ENCODE measurements at places on chromosomes 5 and 9.

- DNase-seq: no peak
Measured at GRCh38 chr5:179698935-179699615, at the start of gene CANX. CANX (plus strand) TSS chr5:179698967; CDS start chr5:179705682, 6,715 bp downstream.

GRCh38 chr9:8030095-8030494, 230.5 kb upstream of the DMAC1 start:
- no peak for DNase-seq

- no peak for DNase-seq
Measured at GRCh38 chr9:123373946-123374345, 17.9 kb downstream of the CRB2 start.

DNA sequence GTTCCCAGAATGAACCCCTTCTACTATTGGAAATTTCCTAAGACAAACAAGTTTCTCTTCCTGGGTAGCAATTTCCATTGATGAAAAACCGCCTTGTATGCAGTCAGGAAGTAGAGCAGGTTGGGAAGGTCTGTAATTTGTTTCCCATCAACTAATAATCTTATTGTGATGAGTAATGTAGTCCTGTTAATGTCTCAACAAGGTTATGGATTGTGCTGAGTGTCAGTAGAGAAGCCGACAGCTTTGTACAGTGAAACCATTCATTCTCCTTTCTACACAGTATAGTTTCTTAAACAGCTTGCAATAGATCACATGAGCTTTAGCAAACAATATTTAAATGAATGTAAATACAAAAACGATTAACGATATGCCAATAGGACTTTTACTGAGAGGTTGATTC, 355.4 kb upstream of the WWC1 start:
- no peak for DNase-seq

DNA sequence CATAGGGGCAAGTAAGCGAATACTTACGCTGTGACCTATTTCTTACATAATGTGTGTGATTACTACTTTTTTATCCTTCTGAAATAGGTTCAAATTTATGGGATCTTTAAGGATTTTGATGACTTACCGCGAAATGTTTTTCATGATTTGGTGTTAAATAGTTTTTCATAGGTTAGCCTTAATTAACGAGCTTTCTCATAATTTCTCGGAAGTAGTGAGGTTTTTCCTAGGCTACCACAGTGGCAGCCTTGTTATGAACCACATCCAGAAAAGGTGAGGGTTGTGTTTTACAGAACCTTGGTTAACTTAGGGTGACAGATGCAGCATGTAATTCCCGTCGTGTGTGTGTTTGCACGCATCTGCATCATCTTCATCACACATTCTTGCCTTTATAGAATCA, 1.3 kb downstream of the SH3GL2 start:
- no peak for DNase-seq

DNA sequence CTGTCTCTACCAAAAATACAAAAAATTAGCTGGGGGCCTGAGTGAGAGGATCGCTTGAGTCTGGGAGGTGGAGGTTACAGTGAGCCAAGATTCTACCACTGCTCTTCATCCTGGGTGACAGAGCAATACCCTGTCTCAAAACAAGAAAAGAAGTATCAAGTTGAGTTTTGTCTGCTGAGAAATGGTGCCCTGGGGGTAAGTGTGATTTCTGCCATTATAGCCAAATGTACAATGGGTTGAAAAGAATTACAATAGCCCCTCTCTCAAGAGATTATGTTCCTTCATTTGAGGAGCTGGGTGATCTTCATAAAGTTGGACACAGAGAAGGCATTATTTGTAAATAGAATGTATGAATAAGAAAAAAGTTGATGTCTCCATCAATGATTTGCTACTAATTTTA, 189.4 kb downstream of the GOLPH3 start:
- DNase-seq: no peak

DNA sequence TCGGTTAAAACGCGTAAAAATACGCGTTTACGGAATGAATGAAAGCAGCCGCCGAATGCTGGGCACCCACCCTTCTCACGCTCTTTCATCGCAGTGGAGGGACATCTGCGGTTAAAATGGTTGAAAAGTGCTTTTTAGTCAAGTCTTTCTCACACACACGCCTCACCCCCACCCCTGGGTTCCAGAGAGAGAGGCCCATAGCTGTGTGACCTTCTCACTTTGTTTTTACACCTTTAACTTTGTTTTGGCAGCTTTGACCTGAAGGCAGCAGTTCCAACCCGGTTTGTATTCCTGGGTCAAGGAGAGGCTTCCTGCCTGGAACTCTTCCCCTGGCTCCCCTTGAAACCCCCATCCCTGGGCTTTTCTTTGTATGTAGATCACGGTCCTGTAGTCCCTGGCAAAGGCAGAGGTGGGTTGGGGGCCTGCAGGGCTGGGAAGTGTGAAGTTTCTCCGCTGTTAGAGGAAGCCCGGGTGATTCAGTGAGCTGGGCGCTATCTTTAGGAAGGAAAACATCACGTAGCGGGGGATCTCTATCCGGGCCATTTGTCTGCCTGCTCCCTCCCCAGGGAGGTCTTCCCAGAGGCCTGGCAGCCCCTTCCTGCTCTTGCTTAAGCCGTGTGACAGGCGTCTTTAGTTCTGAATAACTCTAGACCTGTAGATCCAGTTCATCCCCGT, 29.6 kb downstream of the SPRY4 start:
- DNase-seq: no peak

DNA sequence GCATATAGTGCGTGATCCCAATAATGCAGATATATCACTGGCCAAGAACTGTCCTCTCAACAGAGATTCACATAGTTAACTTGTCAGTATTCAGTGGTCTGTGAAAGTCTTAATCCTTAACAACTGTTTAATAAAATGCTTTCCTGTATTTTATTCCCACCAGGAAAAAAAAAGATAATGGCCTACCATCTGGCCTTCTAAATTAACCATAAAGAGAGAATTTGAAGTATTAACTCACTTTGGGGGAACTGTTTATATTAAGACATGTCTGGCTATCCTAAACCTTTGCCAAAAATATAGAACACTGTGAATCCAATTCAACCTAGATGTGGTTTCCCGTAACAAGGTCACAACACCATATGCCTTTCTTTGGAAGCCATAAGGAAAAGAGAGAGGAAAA, 818 bp upstream of the FREM1 start:
- DNase-seq: no peak

GRCh38 chr5:60207040-60207439, 313.5 kb upstream of the PDE4D start:
- DNase-seq: no peak

GRCh38 chr9:104743376-104743985, 4.0 kb upstream of the NIPSNAP3A start:
- peak; percentile 26 for DNase-seq

DNA sequence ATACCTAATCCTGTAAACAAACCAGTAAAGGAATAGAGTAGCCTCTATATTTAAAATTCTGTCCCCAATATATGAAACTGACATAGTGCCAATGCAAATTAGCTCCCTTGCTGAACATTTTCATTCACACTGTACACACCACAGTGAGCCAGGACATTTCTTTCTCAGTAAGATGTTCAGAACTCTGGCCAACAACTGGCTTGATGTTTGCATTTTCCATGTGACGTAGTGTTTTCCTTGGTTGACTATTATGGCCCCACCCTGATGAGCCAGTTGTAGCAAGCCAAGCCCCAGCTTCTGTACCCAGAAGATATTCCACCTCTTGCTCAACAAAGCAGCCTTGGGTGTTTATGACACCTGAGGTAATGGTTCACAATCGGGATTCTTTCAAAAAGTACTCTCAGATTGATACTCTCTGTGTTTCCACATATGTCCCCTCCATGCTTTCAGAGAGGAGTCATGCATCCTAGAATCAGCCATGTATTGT, 17.7 kb upstream of the ANXA1 start:
- DNase-seq: no peak

DNA sequence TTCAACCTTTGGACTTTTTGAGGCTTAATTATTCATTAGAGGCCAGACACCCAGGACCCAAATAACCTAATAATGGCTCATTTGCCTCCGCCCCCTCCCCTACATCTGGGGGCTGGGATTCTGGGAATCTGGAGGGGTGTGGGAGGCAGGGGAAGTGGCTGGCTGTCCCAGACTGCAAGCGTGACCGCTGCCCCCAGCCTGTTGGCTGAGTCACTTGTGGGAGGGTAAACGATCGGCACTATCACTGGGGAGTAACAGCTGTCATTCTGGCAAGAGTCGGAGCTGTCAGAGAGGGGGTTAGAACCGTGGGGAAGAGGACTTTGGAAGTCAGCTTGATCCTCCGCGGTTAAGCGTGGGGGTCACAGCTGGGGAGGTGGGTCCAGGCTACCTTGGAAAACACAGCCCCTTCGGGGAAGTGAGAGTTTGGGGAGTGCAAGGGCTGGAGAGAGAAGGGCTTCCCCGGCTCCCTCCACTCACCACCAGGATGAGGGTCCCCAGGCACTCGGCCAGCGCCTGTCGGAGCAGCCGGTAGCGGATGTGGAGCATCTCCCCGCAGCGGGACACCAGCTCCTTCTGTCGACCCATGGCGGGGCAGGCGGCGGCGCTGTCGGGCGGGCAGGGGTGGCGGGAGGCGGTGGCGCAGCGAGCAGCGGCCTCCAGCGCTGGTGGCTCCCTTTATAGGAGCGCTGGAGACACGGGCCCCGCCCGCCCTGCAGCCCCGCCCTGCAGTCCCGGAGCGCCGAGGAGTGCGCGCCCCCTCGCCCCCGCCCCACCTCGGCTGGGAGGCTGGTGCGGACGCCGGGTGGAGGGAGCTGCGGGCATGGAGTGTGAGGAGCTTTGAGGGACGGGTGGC, at the start of gene AQP3:
Gene AQP3, minus strand, starts transcription at position 648 of the 853 bp plus-strand sequence. Its CDS starts 63 bp downstream, at position 585.
- peak; percentile 72 for DNase-seq

GRCh38 chr9:112403614-112404201, 23.8 kb downstream of the HSDL2 start:
- no peak for DNase-seq

- no peak for DNase-seq
Measured at GRCh38 chr9:6132650-6133049, 83.0 kb upstream of the IL33 start.

- no peak for DNase-seq
Measured at GRCh38 chr5:627840-628239, 15.7 kb downstream of the CEP72 start.

DNA sequence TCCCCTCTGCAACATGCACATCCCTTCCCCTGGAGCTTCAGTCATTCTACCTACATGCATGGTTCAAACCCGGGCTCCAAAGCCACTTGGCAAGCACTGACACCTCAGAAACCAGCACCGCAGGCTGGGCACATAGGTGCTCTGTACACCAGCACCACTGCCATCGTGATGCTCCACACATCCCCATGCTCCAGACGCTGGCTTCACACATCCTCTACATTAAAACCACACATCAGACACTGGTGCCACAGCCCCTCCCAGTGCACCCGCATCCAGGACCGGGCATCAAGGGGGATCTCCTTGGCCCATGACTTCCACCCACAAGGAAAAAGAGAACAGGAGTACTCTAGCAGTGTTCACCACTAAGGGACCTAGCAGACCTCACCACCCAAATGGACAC, 787.7 kb downstream of the CDH18 start:
- no peak for DNase-seq

DNA sequence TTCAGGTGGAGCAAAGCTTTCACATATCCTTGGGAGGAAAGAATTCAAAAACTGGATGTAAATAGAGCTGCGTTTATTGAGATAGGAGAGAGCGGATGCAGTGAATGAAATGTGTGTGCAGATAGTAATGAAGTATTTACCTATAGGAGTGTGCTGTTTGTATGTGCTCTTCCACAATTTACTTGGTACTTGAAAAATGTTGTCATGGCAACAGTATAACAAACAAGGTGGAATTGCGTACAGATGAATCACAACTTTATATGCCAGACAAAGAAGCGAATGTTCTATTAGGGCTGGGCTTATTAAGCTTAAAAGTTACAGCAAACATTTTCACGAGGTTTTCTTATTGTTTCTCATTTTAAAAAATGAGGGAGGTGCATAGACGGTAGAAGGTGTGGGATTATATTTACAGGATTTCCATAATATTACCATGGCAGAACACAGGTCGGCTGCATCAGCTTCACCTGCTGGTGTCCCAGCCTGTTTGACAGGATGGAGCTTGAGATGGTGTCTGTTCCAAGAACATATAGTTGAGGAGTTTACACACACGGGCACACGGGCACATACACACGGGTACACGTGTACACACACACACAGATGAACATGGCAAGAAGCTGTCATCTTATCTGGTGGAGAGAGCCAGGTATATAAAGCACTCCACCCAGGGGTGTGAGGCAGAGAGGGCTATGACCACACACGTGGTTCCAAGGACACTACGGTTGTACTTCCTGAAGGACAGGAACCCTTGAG, 155.7 kb downstream of the RMI1 start:
- no peak for DNase-seq

GRCh38 chr5:92945605-92946097, 635.4 kb downstream of the NR2F1-AS1 start:
- DNase-seq: no peak

- no peak for DNase-seq
Measured at GRCh38 chr5:37683072-37683471, 156.8 kb downstream of the GDNF start.

DNA sequence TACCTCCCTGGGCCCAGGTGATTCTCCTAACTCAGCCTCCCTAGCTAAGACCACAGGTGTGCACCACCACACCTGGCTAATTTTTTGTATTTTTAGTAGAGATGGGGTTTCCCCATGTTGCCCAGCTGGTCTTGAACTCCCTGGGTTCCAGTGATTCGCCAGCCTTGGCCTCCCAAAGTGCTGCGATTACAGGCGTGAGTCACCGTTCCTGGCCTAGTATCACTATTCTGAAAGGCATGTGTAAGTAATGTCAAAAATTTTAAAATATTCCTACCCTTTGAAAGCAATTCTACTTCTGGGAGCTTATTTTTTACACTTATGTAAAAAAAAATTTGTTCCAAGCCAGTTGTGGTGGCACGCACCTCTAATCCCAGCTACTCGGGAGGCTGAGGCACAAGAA, 27.1 kb upstream of the TLE1 start:
- DNase-seq: no peak

DNA sequence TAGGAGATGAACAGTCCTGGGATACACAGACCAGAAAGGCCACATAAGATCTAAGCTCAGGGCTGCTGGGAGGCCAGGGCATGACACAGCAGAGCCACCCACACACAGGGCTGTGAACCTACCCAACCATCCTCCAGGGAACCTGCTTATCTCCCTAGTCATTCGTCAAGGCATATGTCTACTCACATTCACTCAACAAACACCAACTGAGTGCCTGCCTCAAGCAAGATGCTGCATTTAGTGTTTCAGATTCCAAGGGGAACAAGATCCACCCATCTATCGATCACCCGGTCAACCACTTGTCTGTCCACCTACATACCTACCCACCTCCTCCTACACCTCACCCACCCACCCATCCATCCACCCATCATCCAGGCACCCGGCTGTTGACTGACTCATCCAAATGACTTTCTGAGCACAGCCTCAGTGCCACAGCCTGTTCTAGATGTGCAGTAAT, 1.9 kb downstream of the DPM2 start:
- DNase-seq: no peak

GRCh38 chr9:120913647-120914264, 12.8 kb downstream of the TRAF1 start:
- no peak for DNase-seq

GRCh38 chr9:111627260-111627963, 3.7 kb upstream of the DNAJC25 start:
- DNase-seq: no peak

GRCh38 chr5:148437249-148437648, 53.5 kb downstream of the FBXO38 start:
- no peak for DNase-seq

All from stimulated activated CD4-positive, alpha-beta T cell treated with anti-CD3 and anti-CD28 coated beads, Interleukin-2, amount 100 ng/mL, for 24 hours (primary cell).